ENCODE measurements at places on chromosomes 4 and X. TPM values are rescaled to one million over a fixed set of nuclear protein-coding genes. Genes with fewer than 3 reads are reported as not detected.

The RBM46 gene
- not detected for total RNA-seq

The TRMT44 gene
- total RNA-seq = 39.0 TPM

The SMIM43 gene
- total RNA-seq = not detected

The RENBP gene
- total RNA-seq = 0.76 TPM

GRCh38 chr4:152696764-152697261 lies 17.0 kb upstream of the TMEM154 start:
- no peak for DNase-seq

GRCh38 chr4:152106113-152106763 lies 345.4 kb upstream of the GATB start:
- peak; percentile 86 for DNase-seq

- DNase-seq = no peak
Measured at GRCh38 chr4:2071912-2072867, 13.1 kb downstream of the NAT8L start.

DNA sequence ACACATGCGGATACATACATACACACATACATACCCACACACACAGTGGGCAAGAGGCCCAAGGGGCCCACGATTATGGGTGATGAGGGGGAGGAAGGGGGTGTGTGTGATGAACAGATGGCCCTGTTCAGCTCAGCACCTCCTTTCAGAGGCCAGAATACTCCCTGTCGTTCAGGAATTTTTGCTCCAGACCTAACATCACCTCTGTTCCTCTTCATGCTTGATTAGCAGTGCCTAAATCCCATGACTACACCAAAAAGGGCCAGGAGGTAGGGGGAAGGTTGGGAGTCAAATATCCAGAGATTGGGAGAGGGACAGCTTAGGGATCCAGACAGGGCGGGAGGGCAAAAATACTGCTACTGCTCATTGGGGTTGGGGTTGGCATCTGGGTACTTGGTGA lies 42.7 kb downstream of the SMC1A start:
- no peak for DNase-seq

DNA sequence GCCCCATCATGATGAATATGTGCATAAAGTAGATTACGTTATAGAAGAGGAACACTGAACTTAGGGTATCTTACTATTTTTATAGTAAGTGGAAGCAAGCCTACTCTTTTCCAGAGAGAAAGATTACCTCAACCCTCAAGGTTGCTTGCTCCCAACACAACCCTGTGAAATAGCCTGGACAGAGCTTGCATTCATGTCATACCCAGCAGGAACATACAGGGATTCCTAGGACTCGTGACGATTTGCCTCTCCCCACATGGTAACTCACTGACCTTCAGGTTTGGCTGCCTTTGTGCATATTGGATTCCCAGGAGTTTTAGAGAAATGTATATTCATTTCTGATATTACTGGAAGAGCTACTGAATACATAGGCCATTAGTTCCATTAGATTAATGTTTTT lies 80.5 kb downstream of the BLTP1 start:
- no peak for DNase-seq

GRCh38 chr4:185839194-185839712 lies 27.3 kb upstream of the SORBS2 start:
- no peak for DNase-seq
